ENCODE measurements at places on chromosomes 11 and 22.

DNA sequence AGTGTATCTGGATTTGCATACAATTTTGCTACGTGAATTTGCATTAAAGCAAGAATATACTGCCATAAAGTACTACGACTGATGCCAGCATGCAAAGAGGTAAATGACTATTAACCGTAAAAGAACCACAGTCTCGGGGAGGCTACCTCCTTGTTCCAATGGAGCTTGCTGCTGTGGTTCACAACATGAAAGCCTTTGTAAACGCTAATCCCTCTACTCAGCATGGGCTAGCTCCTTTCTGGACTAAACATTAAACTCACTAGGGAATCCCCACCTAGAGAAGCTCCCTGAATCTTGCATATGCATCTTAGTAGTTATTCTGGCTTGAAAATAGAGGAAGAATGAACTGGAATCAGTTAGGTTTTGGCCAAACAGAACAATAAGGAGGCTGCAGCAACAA lies 60.5 kb upstream of the ARHGAP32 start:
- DNase-seq = no peak

GRCh38 chr11:115848080-115848479 lies 343.9 kb upstream of the CADM1 start:
- no peak for DNase-seq

DNA sequence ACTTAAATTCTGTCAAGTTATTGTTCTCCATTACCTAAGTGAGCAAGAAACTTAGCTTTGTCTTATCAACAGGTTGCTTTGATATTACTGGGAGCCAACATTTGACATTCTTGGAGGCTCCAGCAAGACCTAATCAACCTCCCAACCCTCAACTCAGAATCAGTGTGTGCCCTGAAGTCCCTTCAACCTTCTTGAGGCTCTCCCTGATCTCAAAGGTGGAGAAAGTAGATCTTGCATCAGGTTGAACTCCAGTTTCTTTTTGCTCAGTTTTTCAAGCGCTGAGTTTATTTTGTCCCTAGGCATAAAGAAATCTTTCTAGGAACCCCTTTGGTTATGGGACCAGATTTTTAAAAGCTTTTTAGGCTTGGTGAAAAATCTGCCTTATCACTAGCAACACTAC lies 1.4 kb downstream of the FAM111A start:
- DNase-seq = no peak

DNA sequence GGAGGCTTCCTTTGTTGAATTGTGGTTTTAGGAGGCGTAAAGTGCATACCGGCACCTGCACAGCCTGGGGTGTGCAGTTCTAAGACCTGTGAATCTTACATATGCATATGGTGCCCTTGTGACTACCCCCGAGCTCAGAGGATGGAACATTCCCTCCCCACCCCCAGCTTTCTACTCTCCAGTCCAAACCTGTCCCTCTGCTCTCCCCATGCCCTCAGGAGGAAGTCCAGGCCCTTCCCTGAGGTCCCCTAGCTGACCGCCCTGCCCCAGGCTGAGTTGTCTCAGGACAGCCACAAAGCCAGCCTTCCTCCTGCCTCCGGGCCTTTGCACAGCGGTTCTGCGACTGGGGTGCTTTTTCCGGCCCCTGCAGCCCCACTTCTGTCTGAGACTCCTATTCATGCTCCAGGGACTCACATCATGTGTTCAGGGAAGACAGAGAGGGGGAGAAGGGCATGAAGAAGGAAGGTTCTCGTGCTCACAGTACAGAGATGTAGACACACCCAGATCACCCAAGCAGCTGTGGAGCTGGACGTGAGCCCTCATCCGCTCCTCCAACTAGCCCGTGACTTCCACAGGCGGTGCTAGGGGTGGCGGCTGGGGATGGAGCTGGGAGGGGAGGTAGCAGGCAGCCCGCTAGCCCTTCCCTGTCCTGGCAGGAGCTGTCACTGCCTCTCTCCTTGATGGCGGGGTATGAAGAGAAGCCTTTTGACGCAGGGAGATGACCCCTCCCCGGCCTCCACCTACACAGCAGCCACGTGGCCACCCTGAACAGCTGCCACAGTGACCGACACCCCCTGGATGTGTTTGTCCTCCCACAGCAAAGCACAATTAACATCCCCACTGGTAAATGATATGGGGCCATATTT lies 50.8 kb downstream of the FLRT1 start:
- DNase-seq = no peak

- DNase-seq = no peak
These were observed 7.1 kb upstream of the MUC6 start for GRCh38 chr11:1043563-1044096.

GRCh38 chr11:107183953-107184352 lies 165.7 kb upstream of the GUCY1A2 start:
- no peak for DNase-seq

GRCh38 chr11:95148938-95149337 lies 59.3 kb downstream of the ENDOD1 start:
- no peak for DNase-seq
